NCI-H2029 treated with DMSO at 0.1 percent for 48 hours (cell line): ENCODE measurements at places on chromosomes 2 and 18.

DNA sequence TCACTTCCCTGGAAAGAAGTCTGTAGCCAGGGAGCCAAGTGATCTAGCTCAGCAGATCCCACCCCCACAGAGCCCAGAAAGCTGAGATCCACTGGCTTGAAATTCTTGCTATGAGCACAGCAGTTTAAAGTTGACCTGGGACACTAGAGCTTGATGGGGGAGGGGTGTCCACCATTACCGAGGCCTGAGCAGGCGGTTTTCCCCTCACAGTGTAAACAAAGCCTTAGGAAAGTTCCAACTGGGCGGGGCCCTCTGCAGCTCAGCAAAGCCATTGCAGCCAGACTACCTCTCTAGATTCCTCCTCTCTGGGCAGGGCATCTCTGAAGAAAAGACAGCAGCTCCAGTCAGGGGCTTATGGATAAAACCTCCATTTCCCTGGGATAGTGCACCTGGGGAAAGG is 887.2 kb upstream of the LRATD1 start:
- no peak for DNase-seq

GRCh38 chr2:52238782-52239181 is 1206.8 kb upstream of the NRXN1 start:
- peak; percentile 48 for DNase-seq

GRCh38 chr18:65938592-65939372 is 188.0 kb downstream of the CDH7 start:
- peak; percentile 6 for DNase-seq

GRCh38 chr2:188693111-188693510 is 281.1 kb upstream of the COL3A1 start:
- DNase-seq: no peak

DNA sequence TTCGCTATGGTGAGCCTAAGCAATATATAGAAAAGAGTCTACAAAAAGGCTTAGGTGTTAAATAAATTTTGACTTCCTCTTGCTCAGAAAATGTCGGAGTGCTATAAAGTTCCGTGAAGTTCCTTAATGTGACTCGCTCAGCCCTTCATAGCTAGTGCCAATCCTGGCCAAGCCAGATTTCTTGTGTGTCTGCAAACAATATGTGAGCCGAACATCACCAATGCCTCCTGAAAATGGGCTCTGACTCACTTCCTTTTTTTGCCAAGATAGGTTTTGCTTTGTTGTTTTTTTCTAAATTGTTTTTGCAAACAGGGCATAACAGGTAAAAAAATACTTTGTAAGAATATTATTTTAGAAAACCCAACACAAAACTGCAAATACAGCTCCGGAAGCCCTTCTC is 26.1 kb downstream of the CDC42EP3 start:
- DNase-seq: no peak

DNA sequence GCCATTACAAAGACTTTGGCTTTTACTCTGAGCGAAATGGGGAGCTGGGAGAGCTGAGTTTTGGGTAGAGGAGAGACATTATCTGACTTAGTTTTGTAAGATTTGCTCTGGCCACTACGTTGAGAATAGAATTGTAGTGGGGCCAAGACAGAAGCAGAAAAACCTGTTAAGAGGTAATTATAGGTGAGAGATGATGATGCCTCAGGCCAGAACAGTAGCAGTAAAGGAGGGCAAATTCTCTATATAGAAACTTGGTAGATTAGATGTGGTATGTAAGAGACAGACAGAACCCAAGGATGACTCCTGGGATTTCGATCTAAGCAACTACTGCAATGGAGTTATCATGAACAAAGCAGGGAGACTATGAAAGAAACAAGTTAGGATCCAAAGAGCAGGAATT is 17.4 kb upstream of the CREB1 start:
- no peak for DNase-seq

DNA sequence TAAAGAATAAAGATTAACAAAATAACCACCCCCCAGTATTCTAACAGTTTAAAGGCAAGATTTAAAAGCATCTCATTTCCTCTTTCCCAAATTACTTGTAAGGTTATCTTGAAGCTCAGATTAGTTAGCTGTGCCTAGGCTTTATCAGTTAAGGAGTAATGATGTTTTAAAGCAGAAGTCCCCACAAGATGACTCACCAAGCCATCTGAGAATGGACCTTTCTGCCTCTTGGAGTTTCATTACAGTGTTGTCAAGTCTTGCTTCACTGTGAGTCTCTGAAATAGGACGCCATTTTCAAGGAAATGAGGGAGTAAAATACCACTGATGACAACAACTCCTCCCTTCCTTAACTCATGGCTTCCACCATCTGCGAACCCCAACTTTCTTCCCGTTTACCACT is 35.9 kb downstream of the ZNF385B start:
- no peak for DNase-seq

DNA sequence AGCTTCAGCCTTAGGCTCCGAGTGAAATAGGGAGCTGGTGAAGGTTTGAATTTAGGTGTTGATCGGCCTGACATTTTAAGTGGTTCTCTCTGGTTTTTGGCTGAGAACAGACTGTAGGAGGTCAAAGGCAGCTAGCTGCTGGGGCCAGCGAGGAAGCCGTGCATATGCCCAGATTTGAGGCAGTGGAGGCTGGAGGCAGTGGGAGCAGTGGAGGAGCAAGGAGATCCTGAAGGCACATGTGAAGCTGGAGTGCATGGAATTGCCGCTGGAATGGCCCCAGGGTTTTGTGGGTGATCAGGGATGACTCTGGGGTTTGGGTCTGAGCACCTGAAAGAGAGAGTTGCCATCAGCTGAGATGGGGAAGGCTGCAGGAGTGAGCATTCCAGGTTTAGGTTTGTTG is 25.1 kb downstream of the STEAP3 start:
- DNase-seq: no peak

DNA sequence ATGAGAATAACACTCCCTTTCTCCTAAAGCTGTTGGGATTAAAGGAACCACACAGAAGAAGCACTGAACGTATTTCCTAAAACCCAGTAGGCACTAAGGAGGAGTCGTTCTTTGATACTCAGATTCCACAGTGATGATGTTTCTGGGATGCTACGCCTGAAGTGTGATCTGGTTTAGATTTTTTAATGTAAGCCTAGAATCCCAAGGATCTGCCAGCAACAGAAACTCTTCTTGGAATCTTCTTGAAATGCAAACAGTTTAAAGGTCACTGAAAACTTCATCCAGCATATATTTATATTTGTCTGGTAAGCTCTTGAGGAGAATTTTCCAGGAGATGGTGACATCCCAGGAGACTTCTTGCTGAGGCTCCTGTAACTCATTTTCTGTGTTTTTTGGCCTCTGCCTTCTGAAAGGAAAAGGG is 247.6 kb upstream of the TRIB2 start:
- no peak for DNase-seq

DNA sequence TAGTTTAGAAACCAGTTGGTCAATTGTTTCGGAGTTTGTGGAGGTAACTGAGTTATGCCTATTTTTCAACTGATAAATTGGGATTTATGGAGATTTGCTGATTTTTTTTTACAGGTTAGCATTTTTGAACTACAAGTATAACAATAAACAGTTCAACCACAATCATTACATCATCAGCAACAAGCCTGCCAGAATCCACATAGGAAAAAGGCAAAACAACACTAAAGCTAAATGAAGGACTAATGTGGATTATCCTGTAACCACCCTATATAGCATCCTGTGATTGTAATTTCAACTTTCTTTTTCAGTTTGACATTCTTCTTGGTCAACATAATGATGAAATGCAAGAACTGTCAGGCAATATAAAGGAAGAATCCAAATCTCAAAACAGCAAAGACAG is 76.5 kb downstream of the CCDC102B start:
- DNase-seq: no peak

GRCh38 chr2:102176172-102176571 is 10.7 kb upstream of the IL1RL2 start:
- no peak for DNase-seq

- DNase-seq: no peak
These were observed 1.2 kb downstream of the MAL start for GRCh38 chr2:95026471-95027368.

DNA sequence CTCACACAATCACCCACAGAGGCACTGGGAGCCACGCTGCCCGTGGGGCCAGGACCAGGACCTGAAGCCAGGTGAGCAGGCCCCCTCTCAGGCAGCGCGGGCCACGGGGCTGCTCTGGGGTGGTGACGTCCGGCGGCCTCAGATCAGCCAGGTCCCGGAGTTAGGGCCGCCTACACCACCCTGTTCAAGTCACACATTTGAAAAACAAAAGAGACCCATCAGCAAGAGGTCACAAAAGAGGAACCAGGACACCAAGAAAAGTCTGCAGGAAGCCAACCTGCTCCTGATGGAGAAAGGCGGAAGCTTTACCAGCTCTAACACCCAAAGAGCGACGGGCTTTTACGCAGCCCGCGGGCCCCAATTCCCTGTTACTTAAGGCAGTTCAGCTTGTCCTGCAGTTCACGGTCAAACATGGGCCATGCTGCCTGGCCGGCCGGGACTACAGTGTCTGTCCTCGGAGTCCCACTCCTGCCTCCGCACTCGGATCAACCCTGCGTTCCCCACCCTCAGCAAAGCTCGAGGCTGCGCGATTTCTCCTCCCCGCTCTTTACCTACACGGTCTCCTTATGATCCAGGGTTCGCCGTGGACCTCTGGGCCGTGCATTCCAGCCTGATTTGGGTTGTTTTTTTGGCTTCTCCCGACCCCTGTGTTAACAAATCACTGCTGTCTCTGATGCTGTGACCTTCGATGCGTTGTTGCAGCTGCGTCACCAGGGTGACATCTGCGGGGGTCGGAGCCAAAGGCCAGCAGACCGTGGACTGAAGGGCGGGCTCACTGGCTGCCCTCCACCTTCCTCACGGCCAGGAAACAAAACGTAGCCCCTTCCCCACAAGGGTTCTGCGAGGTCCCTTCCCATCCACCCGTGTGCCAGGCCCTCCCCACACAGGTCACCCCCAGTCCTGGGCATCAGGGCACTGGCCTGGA is 31.0 kb downstream of the SNORC start:
- DNase-seq: no peak

DNA sequence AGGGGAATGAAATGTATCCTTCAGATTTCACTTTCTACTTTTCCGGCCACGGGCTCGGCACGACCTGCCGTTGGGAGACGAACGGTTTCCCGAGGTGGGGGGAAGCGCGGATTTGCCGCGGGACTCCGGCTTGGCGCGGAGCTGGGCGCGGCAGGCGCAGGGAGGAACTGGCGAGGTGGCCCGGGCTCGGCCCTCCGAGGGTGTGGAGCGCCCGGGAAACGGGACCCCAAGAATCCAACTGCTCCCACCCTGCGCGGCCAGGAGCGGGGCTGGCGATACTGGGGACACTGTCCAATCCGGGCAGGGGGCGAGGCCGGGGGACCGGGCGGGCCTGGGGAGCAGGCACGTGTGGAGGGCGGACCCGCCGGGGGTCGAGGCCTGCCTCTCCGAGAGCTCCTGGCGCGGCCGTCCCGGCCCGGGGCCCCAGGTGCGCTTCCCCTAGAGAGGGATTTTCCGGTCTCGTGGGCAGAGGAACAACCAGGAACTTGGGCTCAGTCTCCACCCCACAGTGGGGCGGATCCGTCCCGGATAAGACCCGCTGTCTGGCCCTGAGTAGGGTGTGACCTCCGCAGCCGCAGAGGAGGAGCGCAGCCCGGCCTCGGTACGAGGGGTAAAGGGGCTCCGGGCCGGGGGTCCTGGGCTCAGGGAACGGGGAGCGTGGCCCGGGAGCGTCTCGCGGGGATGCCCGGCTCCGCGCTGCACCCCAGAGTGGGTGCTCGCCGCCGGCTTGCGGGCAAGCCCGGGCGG is at the start of gene ANXA4:
Gene ANXA4 (plus strand): TSS at position 560 of the 747 bp plus-strand sequence. CDS start 39,432 bp downstream, outside the sequence.
- peak; percentile 23 for DNase-seq

GRCh38 chr2:134253117-134253704 is 661 bp upstream of the MGAT5 start:
- peak; percentile 45 for DNase-seq

DNA sequence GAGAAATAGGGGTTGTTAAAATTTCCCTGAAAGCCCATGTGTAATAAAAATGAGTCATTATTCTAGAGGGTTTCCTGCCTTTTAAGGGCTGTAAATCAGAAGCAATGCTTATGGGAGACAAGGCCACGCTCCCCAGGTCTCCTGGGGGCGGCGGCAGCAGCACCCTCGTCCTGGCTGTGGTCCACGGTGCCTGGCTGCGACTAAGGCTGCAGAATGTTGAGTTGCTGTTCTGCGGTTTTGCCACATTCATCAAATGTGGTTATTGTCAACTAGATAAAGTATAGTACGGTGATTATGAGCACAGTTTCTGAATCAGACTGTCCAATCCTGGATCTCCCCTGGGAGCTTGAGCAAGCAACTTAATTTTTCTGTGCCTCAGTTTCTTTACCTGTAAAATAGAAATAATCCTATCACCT is 11.9 kb upstream of the AGFG1 start:
- no peak for DNase-seq

DNA sequence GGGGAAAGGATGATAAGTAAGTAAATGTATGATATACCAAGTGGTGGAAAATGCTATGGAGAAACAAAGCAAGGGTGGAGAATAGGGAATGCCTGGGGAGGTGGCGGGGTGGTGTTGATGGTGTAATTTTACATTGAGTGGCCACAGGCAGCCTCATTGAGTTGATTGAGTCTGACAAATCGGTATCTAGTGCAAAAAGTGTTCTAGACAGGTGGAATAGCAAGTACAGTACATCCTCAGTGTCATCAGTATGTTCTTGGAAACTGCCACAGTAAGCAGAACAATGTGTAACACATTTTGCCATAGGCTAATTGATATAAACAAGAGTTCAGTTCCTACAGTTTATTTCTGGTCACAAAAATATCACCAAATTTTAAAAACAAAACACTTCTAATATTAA is 46.4 kb downstream of the UGP2 start:
- DNase-seq: no peak

GRCh38 chr2:65605058-65605742 is 172.8 kb upstream of the SPRED2 start:
- DNase-seq: no peak

DNA sequence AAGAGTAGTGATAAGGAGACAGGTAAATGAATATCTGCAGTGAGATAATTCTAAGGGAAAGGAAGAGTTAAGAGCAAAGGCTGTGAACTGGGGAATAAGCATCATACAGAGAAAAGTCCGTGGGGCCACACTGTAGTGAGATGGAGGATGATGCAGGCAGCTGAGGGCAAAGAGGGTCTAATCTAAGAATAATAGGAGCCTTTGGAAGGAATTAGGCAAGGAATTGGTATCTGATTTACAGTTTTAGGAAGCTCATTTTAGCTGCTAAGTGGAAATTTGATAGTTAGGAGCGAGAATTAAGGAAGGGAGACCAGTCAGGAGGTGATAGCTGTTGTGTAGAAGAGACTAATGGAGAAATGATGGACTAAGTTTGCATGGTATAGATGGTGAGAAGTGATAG is 43.5 kb downstream of the KIF5C start:
- DNase-seq: no peak

DNA sequence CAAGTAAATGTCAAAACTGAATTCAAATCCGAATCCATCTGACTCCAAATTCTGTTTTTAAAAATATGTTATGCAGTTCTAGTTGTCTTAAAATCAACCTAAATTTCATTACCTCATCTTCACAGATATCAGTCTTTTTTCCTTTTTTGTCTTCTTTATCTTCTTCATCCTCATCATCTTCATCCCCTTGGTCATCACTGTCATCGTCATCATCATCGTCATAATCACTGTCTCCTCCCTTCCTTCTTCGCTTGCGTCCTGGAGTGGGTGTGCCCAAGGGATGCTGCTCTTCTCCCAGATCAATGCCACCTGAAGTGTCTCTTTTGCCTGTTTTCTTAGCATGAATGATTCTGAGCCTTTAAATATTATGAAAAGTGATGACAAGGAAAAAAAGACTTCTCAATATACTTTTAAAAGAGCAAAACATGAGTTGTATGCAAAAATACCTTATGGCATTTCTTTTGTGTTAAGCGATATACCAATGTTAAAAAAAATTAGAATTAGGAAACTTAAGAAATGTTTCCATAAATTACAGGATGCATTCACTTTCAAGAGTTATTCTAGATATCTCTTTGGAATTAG is 96.0 kb upstream of the WDSUB1 start:
- DNase-seq: no peak
